ENCODE measurements at places on chromosomes 5 and 9. TPM values are rescaled to one million over a fixed set of nuclear protein-coding genes. Genes with fewer than 3 reads are reported as not detected.

GRCh38 chr5:68216245-68217046, 890 bp downstream of the PIK3R1 start:
- DNase-seq, result peak; percentile 35

DNA sequence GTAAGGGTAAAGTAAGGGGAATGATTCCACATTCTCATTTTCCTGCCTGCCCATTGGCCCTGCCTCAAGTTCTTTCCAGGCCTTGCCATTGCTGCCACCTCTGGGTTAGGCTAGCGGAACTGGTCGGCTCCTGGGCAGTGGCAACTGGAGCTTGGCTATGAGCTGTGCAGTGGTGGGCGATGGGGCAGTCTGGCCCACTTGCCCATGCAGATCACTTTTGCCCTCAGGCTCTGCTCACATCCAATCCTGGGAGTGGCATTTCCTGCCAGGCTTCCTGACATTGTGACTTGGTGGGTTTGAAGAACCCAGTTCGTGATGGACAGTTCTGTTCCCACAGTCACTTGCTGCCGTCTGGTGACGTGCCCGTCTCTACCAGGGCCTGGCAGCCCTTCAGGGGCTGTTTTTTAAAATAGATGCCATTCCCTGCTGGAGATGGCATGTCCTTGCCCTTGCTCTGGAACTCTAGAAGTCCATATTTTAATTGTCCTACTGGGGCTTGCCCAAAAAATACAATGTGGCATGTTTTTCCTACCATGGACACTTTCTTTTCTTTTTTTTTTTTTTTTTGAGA, 86.1 kb downstream of the FGF18 start:
- DNase-seq, result no peak

GRCh38 chr9:98178874-98179850, 13.3 kb downstream of the CORO2A start:
- DNase-seq, result no peak

- DNase-seq, result no peak
Measured at GRCh38 chr5:160511280-160511929, 89.8 kb downstream of the PTTG1 start.

GRCh38 chr5:50553560-50553984, 112.5 kb upstream of the EMB start:
- DNase-seq, result peak; percentile 2

GRCh38 chr5:160318409-160318808, 6.0 kb upstream of the CCNJL start:
- no peak for DNase-seq

DNA sequence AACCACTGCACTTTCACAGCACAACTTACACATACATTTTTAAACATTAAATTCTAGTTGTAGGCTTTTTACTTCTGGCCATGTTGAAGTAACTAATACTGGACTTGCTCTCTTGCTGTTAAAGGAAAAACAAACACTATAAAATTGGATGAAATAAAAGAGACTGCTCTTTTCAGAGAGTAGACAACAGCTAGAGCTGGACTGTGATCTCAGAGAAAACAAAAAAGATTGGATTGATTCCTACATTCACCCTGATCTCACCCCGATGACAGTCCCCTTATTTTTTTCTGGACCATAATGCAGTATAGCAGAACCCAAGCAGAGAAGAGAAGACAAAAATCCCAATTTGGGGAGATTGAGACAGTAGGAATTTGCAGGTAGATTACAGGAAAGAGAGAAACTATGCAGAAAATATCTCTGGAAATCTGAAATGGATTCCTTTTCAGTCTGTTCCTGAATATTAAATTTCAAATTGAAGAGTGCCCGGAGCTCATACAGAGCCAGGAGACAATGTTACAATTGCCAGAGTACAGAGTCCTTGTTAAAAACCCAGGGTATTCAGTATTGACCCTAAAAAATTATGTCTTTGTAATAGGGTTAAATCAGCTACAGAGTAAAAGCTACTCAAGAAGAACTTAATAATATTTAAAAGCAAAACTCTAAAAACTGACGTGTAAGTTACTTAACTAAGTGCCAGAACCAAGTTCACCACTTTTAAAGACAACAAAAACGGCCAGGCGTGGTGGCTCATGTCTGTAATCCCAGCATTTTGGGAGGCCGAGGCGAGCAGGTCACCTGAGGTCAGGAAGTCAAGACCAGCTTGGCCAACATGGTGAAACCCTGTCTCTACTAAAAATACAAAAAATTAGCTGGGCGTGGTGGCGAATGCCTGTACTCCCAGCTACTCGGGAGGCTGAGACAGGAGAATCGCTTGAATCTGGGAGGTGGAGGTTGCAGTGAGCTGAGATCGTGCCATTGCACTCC, 208.6 kb downstream of the MPDZ start:
- DNase-seq, result no peak

- DNase-seq, result no peak
Measured at GRCh38 chr9:12863618-12864017, 88.8 kb downstream of the LURAP1L start.

- no peak for DNase-seq
Measured at GRCh38 chr9:136021872-136022681, 60.9 kb upstream of the UBAC1 start.

DNA sequence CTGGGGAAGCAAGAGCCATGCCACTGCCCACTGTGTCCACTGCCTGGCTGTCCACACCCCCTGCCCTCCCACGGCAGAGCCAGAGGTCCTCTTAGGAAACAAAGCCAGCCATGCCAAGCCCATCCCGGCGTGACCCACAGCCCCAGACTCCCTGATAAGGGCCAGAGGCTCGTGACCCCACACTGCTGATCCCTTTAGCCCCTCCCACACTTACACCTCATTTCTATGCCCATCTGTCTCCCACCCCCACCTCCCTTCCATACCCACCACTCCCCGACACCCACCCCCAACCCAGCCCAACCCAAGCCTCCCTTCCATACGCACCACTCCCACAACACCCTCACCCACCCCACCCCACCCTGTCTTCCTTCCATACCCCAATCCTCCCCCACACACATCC, 17.3 kb downstream of the PTGES start:
- no peak for DNase-seq

DNA sequence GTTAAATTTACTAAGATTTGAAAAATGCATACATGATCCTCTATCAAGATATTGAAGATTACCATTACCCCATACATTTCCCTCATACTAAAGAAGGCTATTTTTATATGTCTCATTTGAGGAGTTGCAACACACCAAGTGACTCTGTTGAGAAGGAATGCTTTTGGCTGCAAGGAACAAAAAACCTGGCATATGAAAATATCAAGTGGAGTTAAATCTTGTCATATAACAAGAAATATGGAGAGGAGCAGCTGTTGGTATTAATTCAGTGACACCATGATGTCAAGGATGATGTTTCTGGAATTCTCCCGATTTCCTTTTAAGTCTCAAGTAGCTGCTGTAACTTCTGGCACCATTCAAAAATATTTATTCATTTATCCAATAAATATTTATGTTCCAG, 193.8 kb downstream of the CSNK1G3 start:
- DNase-seq, result no peak

GRCh38 chr5:125595845-125596244, 827.4 kb upstream of the GRAMD2B start:
- DNase-seq, result no peak

DNA sequence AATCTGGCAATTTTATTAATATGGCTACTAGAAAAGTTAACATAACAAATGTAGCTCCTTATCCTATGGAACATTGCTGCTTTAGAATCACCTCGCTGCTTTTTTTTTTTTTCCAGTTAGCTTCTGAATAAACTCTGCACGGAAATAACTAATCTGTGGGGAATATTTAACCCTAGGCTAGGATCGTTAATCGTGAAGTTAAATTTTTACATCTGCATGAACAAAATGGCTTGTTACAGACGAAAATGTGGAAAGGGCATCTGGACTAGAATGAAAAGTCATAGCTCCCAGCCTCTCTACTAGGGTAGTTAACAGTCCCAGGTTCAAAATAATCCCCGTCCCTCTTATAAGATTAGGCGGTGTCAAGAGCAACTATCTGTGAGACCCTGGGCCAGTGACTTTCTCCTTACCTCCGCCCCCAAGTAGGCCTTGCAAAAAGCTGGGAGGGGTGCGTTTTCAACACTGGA, 470 bp upstream of the SLC22A5 start:
- DNase-seq, result peak; percentile 7

DNA sequence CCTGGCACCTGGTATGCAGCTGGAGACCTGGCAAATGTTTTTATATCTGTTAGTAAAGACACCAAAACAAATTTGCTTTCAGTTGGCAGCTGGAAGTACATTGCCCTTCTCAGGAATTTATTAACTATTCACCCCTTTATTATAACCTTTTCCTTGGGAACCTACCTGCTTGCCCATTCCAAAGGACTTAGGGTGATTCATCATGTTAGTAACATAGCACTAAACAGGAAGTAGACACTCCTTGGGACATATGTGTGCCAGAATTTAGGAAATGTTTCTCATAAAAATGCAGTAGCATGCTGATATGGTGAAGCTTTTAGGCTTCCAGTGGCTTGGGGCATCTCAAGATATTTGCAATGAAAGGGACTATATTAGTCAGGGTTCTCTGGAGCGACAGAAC, 184.2 kb downstream of the DMAC1 start:
- no peak for DNase-seq

- DNase-seq, result no peak
Measured at GRCh38 chr5:146828385-146828784, 50.2 kb downstream of the PPP2R2B start.

CDH10 gene
- 0.53 TPM for total RNA-seq

SLC24A2 gene
- not detected for total RNA-seq

LECT2 gene
- not detected for total RNA-seq

SPATA31D4 gene
- not detected for total RNA-seq

CBY3 gene
- not detected for total RNA-seq

PALM2AKAP2 gene
- total RNA-seq, result 0.98 TPM

Measured in A172 (cell line).